ENCODE measurements at places on chromosomes 12 and 14.

- no peak for DNase-seq
Measured at GRCh38 chr12:119780786-119781434, 96.2 kb downstream of the CIT start.

DNA sequence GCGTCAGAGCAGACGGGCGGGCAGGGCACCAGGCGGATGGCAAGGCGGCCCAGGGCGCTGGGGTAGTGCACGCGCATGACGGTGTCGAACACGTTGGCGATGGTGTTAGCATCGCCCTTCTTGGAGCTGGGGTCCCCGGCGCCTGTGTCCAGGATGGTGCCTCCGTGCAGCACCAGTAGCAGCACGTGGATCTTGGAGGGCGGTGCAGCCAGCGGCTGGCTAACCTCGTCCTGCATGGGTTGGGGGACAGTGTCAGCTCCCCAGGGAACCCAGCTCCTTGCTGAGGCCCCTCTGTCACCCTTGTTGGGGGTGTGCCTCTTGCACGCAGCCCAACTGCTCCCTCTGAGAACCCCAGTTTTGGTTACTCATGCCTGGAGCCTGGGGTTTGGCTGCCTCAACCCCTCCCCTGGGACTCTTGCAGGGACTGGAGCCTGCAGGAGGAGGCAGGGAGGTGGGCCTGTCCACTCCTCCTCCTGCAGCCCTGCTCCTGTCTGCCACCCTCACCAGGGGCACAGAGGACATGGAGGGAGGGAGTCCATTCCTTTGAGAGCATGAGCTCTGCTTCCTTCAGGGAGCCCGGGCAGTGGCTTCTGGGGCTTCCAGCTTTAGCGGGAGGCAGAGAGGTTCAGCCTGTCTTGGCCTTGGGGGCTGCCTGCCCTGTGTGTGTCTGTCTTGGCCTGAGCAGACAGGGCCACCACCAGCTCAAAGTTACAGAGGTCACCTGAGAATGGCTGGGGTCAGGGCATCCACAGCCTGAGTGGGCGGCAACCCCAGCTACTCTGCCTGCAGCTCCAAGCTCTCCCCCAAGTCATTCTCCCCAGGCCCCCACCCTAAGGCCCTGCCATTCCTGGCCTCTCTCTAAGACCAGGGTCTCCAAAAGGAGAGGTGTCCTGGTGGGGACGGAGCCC lies 17.1 kb downstream of the ARL6IP4 start:
- no peak for DNase-seq

GRCh38 chr14:65231286-65231980 lies 129.1 kb upstream of the MAX start:
- no peak for DNase-seq

DNA sequence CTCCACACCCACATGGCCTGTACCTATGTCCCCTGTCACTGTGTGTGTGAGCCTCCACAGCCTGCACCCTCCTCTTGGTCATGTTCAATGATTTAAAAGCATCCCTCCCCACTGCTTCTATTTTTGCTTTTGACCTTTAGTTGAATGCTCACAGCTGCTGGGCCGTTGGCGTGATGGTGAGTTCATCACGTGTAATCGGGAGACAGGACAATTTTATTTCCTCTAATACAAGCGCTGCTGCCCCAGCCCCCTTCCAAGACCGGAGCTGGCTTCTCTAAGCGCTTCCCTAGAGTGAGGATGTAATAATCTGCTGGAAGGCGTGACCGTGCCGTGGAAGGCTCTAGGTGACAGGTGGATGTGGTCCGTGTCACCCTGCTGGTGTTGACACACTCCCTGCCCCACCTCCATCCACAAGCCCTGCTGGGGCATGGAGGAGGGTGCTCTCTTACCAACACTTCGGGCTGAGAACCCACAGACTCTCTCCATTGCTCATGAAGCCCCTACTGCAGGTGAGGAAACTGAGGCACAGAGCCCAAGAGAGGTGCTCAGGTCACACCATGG lies 25.4 kb downstream of the CCDC85C start:
- DNase-seq, result no peak

Measured in vagina (tissue), 2 donors.